AG04450 (cell line): ENCODE measurements at places on chromosomes 4 and X. TPM values are rescaled to one million over a fixed set of nuclear protein-coding genes. Genes with fewer than 3 reads are reported as not detected.

DNA sequence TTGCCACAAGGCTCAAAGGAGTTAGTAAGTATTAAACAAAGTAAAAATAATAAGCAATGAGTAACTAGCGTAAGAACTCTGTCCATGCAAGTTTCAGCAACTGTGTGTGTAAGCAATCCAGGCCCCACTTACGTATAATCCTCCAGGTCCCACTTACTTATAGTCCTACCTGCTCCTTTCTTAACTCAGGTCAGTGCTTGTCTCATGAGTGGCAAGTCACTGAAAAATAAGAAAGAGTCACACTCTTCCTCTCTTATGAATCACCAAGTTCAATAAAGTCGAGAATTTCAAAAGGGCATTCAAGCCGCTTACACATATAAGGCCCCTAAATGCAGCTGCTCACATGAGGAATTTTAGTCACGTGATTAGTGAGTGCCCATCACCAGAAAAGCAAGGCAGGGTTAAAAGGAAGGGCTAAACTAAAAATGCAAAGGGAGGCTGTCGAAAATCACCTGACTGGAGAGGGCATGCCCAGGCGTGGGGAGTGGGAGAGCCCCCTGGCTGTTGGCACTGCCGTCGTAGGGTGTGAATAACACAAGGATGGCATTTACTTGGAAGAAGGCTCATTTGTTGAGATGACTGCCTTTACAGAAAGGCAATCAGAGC is 58.2 kb downstream of the ZNF827 start:
- no peak for DNase-seq

GRCh38 chrX:87167841-87168240 is 349.8 kb upstream of the KLHL4 start:
- DNase-seq: no peak

GRCh38 chrX:150683536-150684146 is 9.6 kb upstream of the MTMR1 start:
- no peak for DNase-seq

- no peak for DNase-seq
Measured at GRCh38 chr4:26161030-26161824, 159.6 kb upstream of the RBPJ start.

PLP2 gene
- 66.7 and 79.6 TPM in 2 replicates for polyA plus RNA-seq

CENPVL1 gene
- polyA plus RNA-seq: not detected in 2 replicates

EBP gene
- 19.8 and 23.8 TPM in 2 replicates for polyA plus RNA-seq
